ENCODE measurements at places on chromosomes 5 and 9.

GRCh38 chr9:111272581-111272980 is 57.4 kb downstream of the OR2K2 start:
- DNase-seq, result no peak

DNA sequence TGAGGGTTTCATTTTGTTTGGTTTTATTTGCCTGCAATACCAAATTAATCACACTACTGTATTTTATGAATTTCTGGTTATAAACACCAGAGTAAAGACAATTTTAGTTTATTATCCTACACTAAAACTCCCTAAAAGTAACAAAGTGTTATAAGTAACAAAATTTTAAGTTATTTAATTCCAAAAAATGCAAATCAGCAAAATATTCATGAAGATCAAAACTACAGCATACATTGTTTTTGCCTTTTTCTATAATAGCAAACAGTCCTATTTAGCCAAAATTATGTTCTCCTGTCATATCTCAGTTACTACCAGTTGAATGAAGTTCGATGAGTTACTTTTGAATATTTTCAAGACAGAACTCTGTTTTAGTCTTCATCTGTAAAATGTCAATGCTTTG is 132.7 kb upstream of the CYLC2 start:
- DNase-seq, result no peak

DNA sequence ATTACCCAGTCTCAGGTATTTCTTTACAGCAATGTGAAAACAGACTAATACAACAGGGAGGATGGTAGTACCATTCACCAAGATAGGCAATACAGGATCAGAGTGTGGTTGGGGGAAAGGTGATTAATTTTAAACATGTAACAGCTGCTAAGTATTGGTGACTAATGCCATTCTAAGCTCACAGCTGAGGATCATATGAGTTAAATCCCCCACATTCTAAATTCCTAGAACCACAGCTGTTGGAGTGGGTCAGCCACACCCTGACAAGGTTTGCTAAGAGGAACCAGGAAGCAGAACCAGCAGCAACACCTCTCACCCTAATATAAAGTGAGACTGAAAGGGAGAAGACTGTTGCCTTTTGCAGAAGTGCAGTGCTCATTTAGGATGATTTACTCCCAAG is 24.8 kb downstream of the HSPB3 start:
- no peak for DNase-seq

DNA sequence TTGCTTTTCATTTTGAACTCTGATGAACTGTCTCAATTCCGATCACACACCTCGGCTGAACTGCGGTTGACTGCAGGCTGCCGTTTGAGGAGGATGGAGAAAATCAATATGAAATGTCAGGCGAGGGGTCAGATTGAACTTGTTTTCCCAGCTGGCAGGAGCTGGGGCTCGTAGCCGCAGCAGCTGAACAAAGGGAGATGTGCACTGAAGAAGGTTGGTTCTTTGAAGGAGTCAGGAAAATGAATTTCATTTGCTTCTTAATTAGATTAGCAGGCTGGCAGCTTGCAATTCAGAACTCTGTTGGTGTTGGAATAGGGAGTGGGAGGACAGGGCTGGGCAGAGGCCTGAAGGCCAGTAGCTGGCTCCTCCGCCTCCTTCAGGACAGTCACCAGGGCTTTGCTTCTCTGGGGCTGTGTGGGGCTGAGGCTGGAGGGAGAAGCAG is 117.4 kb upstream of the GPR151 start:
- no peak for DNase-seq

DNA sequence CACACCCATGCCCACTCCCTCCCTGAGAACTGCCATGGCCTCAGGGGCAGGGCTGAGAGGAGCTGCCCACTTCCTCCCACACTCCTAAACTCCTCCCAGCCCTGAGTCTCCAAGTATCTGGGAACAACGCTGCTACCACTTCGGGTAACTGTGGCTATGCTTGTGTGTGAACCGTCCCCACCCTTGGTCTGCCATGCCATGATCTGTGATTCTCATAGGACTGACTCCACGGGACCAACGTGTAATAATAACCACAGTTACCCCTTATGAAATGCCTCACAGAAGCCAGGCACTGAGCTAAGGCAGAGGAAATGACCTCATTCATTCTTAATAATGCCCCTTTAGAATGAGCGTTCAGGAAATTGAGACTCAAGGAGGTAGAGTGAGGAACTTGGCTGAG is 103.9 kb upstream of the SMIM23 start:
- no peak for DNase-seq

DNA sequence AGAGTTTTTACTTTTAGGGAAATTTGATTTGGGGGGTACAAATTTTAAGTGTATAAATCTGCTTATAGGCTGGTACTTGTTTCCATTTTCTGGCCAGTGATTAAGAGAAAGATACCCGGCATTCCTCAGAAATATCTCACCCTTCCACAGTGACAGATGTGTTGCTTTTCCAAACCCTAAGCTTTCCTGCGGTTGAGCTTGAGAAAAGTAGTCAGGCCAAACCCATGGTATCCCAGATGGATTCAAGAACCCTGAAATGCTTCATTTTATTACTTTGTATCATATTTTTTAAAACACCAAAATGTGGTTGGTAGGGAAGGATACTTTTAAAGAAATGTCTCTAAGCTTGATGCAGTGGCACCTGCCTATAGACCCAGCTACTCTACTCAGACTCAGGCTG is 23.5 kb downstream of the SPTAN1 start:
- no peak for DNase-seq

DNA sequence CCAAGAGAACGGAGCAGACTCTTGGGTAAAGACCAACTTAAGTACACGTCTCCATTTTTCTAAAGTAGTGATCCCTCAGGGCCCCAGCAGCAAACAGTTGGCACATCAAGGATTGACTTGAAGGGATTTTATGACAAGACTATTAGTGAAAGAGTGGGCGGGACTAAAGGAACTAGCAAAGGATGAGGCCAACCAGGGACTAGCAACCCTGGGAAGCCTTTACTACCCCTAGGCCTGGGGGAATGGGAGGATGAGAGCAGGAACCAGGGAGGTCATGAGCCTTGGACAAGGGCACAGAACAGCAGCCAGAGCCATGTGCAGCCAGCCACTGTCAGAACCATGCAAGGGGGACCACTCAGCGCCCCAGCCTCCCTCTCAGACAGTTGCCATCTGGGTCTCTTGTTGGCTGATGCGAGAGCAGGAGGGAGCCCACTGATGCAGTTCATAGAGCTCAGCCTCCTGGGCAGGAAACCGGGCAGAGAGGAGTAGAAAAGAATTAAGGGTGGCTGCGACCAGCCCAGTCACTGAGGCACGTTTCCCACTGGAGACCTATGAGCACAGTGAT is 28.1 kb downstream of the TGFBI start:
- no peak for DNase-seq

- no peak for DNase-seq
These were observed 169.8 kb upstream of the RAI14 start for GRCh38 chr5:34486160-34486848.

DNA sequence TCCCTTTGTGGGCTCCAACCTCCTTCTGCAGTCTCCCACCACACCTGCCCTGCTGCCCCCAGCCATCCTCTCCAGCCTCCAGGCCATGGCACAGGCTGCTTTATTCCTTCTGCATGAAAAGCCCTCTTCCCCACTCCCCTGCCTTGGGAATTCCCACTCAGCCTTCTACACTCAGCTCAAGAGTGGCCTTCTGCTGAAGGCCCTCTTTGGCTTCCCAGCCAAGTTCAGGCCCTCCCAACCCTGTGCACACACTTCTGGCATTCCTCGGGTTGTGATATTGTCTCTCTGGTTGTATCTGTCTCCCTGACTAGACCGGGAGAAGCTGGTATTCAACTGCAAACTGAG is 5.7 kb downstream of the SHB start:
- no peak for DNase-seq

DNA sequence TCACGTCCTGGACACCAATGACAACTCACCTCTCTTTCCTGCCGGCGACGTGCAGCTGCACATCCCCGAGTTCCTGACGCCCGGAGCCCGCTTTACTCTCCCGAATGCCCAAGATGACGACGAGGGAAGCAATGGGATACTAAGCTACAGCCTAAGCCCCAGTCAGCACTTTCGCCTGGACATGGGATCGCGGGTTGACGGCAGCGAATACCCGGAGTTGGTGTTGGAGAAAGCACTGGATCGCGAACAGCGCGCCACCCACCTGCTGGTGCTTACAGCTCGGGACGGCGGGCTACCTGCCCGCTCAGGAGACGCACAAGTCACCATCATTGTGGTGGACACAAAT is 1.1 kb downstream of the PCDHAC1 start:
- no peak for DNase-seq

- no peak for DNase-seq
These were observed 71.3 kb downstream of the INSL6 start for GRCh38 chr9:5113994-5114748.

GRCh38 chr9:35476596-35476995 is 13.3 kb upstream of the RUSC2 start:
- no peak for DNase-seq

GRCh38 chr9:15081021-15081753 is 171.0 kb upstream of the FREM1 start:
- DNase-seq, result no peak

DNA sequence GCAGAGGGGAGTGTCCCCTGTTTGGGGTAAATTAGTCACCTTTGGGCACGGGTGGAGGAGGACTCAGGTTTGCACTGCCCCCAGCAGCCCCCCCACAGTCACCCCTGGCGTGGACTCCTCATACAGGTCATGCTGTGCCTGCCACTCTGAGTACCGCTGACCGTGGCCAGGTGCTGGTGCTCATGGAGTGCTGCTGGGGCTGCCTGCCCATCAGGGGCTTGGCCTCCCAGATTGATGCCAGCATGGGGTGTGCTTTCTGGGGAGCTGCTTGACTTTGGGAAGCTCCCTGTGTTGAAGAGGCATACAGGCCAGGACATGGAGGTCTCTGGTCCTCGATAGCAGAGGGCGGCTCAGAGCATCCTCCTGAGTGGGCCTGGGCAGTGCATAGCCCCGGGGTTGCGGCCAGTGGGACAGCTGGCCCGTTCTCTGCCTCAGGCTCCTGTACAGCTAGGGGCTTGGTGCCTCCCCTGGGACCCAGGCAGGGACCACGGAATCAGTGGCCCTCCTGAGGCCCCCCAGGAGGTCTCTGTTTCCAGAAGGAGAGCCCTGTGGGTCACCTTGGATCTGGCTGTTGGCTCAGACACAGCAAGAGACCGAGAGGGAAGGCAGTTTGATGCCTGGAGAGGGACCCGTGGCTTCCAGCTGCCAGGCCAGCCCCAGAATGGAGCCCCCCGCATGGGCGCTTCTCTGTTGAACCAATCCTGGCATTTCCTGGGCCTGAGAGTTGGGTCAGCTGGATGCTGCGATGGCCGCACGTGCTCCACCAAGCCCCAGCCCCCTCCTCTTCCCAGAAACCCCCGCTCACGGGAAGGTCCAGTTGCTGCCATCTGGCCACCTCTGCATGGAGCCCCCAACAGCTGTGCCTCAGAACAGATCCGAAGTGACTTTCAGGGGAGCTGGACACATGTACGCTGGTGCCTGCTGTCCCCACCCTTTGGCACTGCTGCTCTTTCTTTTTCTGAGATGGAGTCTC is 6.1 kb upstream of the AJM1 start:
- no peak for DNase-seq

DNA sequence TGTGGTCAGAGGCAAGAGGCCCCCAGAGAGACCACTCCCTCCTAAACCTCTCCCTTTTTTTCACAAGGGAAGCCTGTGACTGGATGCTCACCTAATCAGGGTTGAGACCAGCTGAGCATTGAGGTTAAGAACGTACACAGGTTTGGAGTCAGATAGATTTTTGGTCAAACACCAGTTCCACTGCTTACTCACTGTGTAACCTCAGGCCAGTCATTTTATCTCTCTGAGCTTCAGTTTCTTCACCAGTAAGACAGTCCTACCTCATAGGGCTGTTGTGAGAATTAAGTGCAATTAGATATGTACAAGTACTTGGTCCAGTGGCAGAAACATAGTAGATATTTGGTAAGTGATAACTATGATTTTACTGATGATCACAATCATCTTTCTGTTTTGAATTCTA is 256.8 kb downstream of the CDK5RAP2 start:
- DNase-seq, result no peak

GRCh38 chr9:100368672-100369071 is 15.9 kb upstream of the TEX10 start:
- no peak for DNase-seq

GRCh38 chr9:94472806-94473360 is 82.0 kb upstream of the PCAT7 start:
- DNase-seq, result no peak

DNA sequence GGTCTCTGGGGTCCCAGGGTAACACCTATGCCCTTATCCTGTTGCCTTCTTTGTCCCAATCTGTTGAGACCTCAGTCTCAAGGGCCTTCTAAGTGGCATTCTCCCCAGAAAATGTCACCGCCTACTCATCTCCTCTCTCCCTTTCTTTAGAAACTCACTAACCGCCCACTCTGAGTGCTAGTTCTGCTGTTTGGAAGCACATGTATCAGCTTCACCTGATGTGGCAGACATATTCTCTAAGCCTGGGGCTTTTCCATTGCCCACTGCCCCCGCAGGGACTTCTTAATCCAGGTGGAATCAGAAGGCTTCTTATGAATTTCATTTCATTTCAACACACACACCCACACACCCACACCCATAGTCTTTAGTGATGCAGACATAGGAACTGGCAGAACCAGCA is 165.1 kb downstream of the ASTN2 start:
- DNase-seq, result no peak

- DNase-seq, result no peak
These were observed 199.4 kb upstream of the ST8SIA4 start for GRCh38 chr5:101102506-101102905.

- no peak for DNase-seq
These were observed 2.2 kb downstream of the FAM219A start for GRCh38 chr9:34456151-34456550.

- no peak for DNase-seq
These were observed 872.9 kb downstream of the TAF11L14 start for GRCh38 chr5:18507114-18507513.

DNA sequence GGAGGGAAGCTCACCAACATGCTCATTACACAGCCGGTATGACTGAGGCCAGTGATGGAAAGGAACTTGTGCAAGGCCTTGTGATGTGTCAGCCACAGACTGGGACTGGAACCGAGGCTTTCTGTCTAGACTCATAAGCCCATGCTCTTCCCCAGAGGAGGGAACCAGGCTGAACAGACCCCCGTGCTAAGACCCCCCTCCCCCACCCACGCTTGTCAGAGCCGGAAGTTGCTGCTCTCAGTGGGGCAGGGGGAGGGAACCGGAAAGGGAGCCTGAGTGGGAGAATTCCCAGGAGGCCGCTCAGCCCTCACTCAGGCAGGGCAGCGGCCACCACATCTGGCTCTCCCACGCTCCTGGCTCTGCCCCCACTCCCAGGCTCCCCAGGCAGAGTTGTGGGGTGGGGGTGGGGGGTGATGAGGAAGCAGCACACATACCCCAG is 4.1 kb upstream of the PDGFRB start:
- DNase-seq, result no peak

DNA sequence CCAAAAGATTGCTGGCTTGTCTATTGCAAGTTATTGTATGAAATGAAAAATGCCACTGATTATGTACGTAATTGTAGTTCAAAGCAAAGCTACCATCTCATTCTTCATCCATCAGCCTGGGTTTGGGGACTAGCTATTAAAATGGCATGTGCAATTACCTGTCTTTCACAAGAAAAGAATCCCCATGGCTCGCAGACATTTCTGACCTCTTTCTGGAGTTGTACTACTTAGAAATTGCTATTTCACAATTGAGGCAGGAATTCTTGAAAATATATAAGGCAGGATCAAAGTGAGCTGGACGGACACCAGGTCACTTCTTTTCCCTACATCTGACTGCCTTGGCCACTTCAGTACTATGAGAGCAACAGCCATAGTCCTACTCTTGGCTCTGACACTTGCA is at the start of gene SPINK9:
Gene SPINK9 (plus strand): TSS at position 301 of the 400 bp plus-strand sequence. CDS start 55 bp downstream, at position 356.
- DNase-seq, result no peak

GRCh38 chr9:25415718-25416117 is 262.5 kb downstream of the TUSC1 start:
- DNase-seq, result no peak
